ENCODE measurements at places on chromosomes 13 and 19.

GRCh38 chr19:5615756-5616327 is 6.7 kb downstream of the SAFB2 start:
- no peak for DNase-seq

DNA sequence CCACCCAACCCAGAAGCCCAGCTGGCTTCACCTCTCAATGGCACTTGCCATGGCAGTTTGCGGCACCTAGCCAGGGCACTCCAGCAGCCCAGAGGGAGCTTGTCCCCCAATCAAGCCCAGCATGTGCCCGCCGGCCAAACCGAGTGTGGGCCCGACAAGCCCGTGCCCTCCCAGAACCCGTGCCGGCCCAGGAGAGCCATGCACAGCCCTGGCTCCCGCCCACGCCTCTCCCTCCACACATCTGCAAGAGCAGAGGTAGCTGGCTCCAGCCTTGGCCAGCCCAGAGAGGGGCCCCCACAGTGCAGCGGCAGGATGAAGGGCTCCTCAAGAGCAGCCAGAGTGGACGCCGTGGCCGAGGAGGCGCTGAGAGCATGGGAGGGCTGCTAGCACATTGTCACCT is 2278.0 kb upstream of the PCDH20 start:
- no peak for DNase-seq

- DNase-seq, result no peak
These were observed 9.5 kb downstream of the ATG4D start for GRCh38 chr19:10553087-10553667.

GRCh38 chr19:19575411-19575810 is 37.3 kb downstream of the CILP2 start:
- no peak for DNase-seq

DNA sequence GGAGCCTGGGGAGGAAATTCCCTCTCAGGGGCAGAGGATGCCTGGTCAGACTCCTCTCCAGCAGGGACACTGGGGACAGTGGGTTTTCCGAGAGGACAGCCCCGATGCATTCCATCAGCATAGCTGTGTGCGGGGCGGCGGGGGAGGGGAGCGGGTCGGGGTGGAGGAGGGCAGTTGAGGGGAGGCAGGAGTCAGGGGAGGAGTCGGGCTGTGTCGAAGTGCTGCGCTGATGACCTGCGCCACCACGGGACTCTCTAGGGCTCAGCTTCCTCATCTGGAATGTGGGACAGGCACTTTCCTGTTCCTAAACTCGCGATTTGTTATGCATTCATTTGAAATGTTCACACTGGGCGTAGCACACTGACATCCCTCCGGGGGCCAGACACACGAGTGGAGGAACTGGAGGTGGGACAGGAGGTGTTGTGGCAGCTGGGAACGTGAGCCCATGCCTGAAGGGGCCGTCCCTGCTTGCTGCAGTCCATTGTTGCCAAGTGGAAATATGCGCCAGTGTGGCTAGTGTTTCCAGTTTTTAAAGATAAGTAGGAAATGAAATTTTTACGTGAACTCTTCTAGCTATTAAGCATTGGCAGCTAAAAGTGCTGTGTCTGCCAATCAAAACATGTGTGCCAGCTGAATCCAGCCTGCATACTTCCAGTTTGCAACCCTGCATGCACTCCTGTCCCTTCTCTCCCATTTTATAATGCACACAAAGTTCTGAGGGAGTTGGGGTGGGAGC is 43.3 kb downstream of the FLT1 start:
- peak; percentile 21 for DNase-seq

DNA sequence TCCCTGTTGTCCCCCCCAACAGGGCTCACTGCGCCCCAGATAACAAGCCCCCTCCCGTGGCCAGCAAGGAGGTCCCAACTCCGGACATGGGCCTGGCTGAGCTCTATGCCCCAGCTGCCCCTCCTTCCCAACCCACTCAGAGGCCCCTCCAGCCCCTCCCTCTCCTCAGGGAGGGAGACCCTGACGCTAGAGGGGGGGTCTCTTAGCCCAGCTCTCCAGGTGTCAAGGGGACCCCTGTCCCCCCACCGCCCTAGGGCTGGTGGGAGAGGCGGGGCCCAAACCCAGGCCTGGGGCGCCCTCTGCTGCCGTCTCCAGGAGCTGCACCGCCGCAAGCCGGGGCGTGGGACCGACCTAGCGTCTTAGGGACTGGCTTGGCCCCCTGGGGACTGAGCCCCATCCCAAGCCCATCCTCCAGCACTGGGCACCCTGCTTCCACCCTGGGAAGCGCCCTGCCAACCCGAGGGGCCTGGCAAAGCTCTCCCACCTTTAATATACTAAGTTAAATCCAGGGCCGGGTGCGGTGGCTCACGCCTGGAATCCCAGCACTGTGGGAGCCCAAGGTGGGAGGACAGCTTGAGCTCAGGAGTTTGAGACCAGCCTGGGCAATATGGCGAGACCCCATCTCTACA is 1.4 kb downstream of the GRIN3B start:
- DNase-seq, result peak; percentile 68

DNA sequence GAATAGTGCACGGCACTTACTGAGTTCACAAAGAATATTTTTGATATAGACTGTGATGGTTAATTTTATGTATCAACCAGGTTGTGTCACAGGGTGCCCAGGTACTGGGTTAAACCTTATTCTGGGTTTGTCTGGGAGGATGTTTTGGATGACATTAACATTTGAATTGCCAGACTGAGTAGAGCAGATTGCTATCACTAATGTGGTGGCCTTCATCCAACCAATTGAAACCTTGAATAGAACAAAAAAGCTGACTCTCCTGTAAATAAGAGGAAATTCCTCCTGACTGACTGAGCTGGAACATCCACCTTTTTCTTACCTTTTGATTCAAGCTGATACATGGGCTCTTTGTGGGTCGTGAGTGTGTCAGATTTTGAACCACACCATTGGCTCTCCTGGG is 1424.4 kb upstream of the MIR17HG start:
- no peak for DNase-seq

DNA sequence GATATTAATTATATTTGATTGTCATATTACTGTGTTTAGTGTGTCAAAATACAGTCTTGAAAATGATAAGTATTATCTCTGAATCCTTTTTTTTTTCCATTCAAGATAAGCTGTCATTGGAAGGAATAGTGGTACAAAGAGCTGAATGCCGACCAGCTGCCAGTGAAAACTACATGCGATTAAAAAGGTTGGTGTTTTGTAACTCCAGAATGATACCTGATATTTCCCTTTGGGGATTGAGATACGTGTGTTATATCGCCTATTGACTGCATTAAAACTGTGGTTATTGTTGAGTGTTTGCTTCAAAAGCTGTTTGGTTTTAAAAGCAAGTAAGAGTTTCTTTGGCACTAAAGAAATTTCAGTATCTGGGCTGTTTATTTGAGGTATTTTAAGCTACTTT is 6.5 kb upstream of the KCTD4 start:
- DNase-seq, result no peak

- DNase-seq, result no peak
These were observed at the start of gene STAP2 for GRCh38 chr19:4338441-4339355. Gene STAP2, minus strand, starts transcription at chr19:4338827. Its CDS starts 74 bp downstream, at chr19:4338753.

DNA sequence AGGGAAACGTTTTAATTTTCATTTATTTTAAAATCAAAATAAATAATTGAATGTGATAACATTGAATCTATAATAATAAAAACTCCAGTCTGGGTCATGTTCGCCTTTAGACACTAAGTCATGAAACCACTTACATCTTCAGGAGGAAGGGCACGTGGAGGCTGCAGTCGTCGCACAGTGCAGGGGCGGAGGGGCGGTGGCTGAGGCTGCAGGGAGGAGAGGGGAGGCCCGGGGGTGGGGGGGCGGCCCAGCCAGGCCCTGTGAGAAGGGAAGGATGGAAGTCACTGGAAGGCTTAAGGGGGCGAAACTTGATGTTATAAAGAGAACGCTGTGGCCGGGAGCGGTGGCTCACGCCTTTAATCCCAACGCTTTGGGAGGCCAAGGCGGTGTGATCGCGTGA is 14.9 kb upstream of the LATS2 start:
- DNase-seq, result no peak

GRCh38 chr19:2385053-2385721 is 25.1 kb downstream of the TMPRSS9 start:
- no peak for DNase-seq

- peak; percentile 66 for DNase-seq
These were observed 897 bp downstream of the GPR4 start for GRCh38 chr19:45601115-45601514.

- DNase-seq, result no peak
These were observed 582.6 kb downstream of the SLITRK6 start for GRCh38 chr13:85216576-85216975.

DNA sequence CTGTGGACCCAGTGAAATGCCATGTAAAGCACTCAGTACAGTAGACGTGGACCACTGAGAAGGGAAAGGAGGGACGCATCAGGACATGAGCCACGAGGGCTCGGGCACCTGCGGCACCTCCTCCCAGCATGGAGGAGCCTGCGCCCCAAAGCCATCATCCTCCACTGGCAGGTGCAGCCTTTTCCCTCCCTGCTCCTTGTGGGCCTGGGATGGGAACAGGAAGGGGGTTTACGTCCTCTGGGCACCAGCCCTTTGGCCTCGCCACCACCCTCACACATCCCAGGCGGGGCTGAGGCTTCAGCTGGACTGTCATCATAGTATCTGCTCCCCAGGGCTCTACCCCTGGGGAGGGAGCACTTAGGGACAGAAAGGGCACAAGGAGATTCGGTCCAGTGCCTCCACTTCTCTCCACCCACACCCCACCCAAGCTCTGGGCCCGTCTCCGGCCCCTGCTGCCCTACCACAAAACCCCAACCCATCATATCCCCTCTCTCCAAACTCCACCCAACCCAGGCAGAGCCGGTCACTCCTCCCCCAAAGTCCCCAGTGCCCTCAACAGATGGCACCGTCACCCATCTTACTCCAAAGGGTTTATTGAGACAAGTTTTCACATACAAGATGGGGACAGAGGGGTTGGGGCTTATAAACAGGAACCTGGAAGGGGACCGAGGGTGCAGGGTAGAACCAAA is 2.2 kb upstream of the PRKD2 start:
- DNase-seq, result no peak

DNA sequence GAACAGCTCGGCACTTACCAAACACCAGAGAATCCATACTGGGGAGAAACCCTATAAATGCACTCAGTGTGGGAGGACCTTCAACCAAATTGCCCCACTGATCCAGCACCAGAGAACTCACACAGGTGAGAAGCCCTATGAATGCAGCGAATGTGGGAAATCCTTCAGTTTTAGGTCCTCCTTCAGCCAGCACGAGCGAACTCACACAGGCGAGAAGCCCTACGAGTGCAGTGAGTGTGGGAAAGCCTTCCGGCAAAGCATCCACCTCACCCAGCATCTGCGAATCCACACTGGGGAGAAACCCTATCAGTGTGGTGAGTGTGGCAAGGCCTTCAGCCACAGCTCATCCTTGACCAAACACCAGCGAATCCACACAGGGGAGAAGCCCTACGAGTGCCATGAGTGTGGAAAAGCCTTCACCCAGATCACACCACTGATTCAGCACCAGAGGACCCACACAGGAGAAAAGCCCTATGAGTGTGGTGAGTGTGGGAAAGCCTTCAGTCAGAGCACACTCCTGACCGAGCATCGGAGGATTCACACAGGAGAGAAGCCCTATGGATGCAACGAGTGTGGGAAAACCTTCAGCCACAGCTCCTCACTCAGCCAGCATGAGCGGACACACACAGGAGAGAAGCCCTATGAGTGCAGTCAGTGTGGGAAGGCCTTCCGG is 8.3 kb downstream of the ZNF135 start:
- DNase-seq, result no peak

- no peak for DNase-seq
These were observed 158.1 kb downstream of the ZNF486 start for GRCh38 chr19:20325151-20325550.

GRCh38 chr19:13437919-13438618 is 68.2 kb downstream of the CACNA1A start:
- no peak for DNase-seq

DNA sequence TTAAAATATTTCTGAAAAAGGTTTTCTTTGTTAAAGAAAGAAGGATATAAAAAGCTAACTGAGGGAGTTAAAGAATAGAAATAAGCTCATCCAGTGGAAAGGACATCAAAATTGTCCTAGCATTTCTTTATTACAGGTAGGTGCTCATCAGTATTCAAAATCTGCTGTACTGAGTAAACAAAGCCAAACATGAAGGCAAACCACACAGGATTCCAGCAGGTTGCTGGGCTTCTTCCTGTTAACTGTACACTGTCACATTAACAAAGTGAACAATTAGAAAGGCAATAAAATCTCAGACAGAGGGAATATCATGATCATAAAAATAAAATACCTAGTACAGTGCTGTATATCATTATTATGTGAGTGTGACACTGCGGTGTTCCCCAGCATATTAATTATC is 1541.0 kb downstream of the SLITRK5 start:
- DNase-seq, result no peak

DNA sequence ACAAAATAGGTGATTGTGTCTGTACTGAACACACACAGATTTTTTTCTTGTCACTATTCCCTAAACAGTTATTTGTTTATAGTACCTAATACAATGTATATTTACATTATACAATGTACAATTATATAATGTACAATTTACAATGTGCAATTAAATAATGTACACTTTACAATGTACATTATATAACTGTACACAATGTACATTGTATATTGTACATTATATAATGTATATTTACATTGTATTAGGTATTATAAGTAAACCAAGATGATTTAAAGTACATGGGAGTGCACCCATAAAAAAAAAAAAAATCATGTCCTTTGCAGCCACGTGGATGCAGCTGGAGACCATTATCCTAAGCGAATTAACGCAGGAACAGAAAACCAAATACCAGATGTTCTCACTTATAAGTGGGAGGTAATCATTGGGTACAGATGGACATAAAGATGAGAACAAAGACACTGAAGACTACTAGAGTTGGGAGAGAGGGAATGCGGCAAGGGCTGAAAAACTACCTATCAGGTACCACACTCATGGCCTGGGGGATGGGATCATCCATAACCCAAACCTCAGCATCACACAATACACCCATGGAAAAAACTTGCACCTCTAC is 68.1 kb downstream of the ABCC4 start:
- no peak for DNase-seq

DNA sequence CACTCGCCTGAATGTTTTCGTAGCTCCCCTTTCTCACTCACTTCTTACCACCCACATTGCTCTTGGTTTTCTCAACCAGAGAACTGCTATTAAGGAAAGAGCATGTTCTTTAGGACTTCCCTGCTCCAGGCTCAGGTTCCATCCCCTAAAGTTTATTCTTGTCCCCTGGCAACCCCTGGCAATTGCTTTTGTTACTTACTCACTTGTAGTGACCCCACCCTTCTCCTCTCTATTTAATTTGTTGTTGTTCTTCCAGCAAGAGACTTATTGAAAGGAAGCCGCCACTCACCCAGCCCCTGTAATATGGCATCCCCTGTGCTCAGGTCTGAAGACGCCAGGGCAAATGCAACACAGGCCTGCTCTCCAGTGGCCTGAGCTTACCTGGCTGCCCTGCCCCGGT is 233.7 kb upstream of the SOX21 start:
- no peak for DNase-seq

GRCh38 chr19:45263013-45263412 is 11.9 kb downstream of the MARK4 start:
- DNase-seq, result no peak

DNA sequence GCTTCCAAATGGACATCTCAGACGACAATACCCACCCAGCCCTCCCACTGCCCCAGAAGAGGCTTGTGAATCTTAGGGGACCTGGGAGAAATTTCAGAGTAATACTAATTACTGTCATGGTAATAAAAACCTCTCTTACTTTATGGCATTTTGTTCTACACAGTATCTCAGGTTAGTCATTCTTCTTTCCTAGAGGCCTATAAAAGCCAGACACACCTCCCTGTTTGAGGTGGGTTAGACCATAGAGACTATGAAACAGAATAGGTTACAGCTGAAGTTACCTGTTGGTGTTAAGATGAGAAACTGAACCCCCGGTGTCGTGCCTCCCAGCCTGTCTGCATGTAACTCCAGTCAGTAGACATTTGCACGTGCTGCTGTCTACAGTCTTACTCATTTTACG is 113.9 kb downstream of the SLC7A1 start:
- no peak for DNase-seq

Data from heart right ventricle (tissue), 16 donors.